ENCODE measurements at places on chromosomes 13 and 19.

GRCh38 chr13:48851707-48852106 lies 124.0 kb upstream of the FNDC3A start:
- no peak for DNase-seq

- no peak for DNase-seq
Observed at GRCh38 chr13:43095771-43096719, 72.7 kb downstream of the DNAJC15 start.

DNA sequence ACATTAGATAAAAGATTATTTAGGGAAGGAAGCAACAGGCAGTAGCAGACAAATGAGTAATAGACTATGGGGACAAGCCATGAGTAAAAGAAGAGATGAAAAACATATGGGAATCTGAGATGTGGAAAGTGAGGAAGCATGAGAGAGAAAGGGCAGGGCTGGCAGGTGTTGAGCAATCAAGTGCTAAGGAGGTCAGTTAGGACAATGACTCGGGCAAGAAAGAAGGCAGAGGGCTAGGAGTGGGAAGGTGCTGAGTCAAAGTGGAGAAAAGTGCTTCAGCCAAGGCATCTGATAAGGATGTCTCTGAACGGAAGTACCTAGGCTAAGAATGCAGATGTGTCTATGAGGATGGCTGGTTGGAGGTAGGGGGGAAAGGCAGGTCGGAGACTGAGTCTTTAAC lies 291.9 kb upstream of the HTR2A start:
- peak; percentile 96 for DNase-seq

DNA sequence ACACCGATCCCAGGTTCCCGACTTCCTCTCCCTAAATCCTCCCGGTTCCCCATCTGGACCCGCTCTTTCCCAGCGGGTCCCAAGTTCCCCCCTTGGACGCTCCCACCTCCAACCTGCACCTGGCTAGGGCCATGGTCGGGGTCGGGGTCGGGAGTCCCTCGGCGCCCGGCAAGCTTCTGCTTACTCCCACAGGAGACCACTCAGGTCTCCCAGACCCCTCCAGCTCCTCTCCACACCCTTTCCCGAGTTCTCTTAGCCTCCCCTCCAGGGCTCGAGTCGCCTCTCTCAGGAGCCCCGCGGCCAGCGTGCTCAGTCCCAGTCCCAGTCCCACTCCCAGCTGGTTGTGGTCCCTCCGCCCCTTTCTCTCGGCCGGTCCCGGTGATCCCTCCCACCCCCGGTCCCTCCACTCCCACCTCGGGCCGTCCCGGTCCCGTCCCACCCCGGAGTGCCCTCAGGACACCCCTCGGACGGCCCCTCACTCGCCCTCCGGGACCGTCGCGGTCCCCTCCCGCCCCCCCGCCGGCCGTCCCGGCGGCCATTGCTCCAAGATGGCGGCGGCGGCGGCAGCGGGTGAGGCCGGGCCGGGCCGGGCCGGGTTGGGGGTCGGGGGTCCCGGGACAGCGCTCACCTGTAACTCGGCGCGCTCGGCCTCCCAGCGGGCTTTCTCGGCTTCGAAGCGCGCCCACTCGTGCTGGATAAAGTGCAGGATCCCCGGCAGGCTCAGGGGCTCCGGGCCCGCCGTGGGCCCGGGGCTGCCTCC lies at the start of gene FKRP:
FKRP (plus strand) TSS at position 537 of the 760 bp plus-strand sequence. CDS start 9,394 bp downstream, outside the sequence.
- DNase-seq: peak; percentile 49
